ENCODE measurements at places on chromosomes 7 and 10.
A peak's percentile ranks its signal among the peaks of the same experiment; 100 is the strongest.

GRCh38 chr10:119654540-119654939 is 3.4 kb downstream of the BAG3 start:
- no peak for DNase-seq

DNA sequence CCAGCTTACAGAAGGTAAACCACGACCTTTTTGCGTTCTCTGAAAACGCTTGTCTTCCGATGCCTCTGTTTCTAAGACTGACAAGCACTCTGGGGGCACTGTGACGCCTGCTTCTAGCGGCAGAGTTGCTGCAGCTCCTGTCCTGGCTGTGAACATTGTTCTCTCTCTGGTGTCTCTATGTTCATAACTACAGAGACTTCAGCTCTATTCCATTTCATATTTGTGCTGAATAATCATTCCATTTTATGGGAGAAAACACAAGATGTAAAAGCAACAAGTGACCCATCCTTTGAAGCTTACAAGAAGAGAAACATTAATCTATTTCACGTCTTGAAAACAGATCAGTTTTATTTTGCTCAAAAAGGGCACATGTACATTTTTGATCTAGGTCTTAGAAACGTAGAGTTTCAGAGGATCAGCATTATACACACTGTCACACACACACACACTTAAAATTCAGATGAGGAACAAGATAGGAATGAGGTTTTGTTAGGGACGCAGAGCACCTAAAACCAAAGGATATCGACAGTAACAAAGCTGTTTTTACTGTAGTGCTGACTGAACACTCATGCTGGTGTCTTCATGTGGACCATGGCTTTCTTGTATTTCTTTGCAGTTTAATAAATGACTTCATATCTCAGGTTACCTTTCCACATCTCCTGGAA is 3.0 kb downstream of the IKZF1 start:
- peak; percentile 29 for DNase-seq

GRCh38 chr7:100177045-100178001 is at the start of the genes GPC2 and STAG3:
Gene GPC2, minus strand, starts transcription at chr7:100177381. Its CDS starts 182 bp downstream, at chr7:100177199.
Gene STAG3, plus strand, starts transcription at chr7:100177918. Its CDS starts 2,639 bp downstream, at chr7:100180557.
- peak; percentile 98 for DNase-seq

GRCh38 chr10:89646889-89647657 is 2.0 kb upstream of the PANK1 start:
- DNase-seq = no peak

DNA sequence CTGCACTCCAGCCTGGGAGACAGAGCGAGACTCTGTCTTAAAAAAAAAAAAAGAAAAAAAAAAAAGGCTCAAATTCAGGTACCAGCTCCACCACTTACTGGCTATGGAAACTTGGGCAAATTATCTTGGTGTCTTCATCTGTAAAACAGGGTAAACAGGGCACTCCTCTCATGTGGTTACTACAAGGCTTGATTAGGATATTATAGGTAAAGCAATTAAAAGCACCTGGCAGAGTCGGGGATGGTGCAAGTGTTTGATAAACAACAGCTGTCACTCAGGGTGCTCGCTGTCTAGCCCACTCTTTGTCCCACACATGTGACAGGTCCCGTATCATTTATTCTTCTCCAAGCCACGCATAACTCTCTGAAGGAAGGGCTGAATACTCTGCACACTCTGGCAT is 96.9 kb downstream of the SORBS1 start:
- no peak for DNase-seq

GRCh38 chr10:22534849-22535604 is 179.4 kb downstream of the PIP4K2A start:
- DNase-seq = no peak

DNA sequence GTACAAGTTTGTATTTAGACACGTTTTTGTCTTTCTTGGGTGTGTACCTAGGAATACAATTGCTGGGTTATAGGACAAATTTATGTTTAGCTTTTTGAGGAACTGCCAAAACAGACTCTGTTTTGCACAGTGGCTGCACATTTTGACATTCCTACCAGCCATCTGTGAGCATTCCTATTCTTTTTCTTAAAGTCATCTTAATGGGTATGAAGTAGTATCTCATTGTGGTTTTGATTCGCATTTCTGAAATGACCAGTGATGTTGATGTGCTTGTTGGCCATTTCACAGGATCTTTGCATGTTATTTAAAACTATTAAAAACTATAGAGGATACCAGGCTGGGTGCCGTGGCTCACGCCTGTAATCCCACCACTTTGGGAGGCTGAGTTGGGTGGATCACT is 32.6 kb upstream of the IL15RA start:
- no peak for DNase-seq

DNA sequence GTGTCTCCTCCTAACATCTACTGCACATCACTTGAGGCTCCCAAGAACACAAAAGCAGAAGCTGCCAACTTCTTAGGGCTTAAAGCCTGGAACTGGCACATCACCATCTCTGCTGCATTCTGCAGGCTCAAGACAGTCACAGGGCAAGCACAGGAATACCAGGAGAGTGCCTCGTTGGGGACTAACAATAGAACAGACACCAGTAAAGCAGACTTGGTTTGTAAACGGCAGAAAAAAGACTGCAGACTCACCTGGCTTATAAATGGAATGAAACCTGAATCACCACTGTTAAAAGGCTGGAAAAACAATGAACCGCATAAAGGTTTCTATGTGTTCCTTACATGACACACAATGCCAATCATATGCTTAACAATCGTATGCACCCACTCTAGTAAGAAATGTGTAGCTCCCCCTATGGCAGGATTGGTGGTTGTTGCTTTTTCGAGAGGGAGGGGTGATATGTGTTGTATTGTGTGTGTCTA is 12.8 kb downstream of the RHEB start:
- no peak for DNase-seq

- DNase-seq = no peak
Measured at GRCh38 chr10:129936923-129937300, 27.2 kb downstream of the EBF3 start.
